ENCODE measurements at places on chromosomes 3 and 15.

- no peak for DNase-seq
These were observed 49.5 kb upstream of the CMSS1 start for GRCh38 chr3:99768126-99768525.

DNA sequence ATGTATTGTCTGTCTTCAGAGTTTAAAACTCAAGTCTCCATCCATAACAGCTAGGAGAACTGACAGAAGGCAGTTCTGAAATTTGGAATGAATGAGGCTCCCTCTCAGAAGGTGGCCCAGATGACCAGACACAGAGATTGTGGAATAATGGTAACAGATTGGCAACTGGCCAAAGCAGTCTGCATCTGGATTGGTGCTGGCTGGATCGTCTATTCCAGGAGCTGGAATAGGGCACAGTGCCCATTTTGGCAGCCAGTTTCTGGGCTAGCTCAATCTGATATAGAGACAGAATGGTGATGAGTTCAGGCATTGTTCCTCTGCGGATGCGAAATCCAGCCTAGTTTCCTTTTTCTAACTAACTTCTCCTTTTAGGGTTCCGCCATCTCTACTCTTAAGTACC, 851.7 kb downstream of the PDCD6IP start:
- no peak for DNase-seq

GRCh38 chr3:101203411-101203810, 117.0 kb downstream of the IMPG2 start:
- no peak for DNase-seq

DNA sequence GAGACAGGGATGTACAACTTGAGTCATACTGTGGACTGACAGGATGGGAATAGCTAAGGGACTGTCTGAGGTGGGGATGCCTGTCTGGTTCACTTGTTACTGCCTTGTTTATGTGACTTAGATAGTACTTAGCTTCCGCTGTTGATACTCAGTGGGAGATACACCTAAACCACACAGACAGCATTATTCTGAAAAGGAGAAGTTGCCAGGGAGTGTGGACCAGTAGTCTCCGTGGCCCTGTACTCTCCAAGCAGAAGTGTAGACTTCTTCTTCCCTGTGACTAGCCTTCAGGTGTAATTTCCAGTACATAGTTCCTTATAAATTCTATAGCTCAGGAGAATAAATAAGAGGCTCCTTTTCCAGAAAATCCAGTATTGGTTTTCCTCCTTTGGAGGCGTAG, 5.1 kb downstream of the HIGD2B start:
- DNase-seq, result no peak

GRCh38 chr3:29527246-29527645, 246.4 kb downstream of the RBMS3 start:
- DNase-seq, result no peak
